ENCODE measurements at places on chromosomes 2 and 18.

DNA sequence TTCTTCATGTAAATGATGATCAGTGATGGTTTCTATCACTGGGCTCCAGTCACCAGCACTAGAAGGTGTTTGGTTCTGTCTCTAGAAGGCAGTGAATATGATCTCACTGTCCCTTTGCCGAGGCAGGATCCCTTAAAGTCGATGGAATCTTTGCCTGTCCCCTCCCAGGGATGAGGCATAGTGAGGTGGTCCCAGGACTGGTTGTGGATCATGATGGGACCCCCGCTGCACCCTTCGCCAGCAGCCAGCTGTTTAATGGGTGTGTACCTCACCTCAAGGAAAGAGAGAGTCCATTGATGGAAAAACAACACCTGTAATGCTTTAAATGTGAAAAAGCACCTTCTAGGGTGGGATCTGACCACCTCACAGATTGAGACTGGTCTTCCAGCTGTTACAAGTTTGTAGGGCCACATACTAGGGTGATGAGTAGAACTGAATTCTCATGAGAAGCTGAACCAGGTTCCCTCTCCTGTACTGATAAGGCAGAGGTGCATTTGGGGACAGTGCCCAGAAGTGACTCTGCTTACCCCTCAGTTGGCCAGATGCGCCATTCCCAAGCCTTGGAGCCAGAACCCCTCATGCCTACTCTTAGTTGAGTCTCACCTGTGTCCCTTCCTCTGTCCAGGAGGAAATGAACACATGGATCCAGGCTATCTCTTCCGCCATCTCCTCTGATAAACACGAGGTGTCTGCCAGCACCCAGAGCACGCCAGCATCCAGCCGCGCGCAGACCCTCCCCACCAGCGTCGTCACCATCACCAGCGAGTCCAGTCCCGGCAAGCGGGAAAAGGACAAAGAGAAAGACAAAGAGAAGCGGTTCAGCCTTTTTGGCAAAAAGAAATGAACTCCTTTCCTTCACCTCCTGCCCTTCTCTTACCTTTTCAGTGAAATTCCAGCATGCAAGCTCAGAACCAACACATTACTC is 55.5 kb upstream of the EML6 start:
- DNase-seq: no peak

DNA sequence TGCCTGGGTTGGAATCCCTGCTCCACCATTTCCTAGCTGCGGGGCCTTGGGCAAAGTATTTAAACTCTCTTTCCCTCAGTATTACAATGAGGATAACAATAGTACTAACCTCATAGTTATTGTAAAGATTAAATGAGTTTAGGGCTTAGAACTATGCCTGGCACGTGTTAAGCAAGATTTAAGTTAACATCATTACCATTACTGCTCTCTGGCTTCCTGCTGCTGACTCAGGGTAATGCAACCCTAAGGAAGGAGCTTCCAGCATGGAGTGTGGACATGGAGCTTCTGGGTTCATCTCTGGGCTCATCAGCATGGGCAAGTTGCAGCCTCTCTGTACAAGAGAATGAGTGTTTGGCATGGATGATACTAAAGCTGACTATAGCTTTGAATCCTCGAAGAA is 374.2 kb upstream of the MAP2 start:
- no peak for DNase-seq

- no peak for DNase-seq
These were observed 121.0 kb upstream of the SLC39A10 start for GRCh38 chr2:195535911-195536522.

GRCh38 chr2:212428681-212429478 is 109.7 kb downstream of the ERBB4 start:
- no peak for DNase-seq

- peak; percentile 78 for DNase-seq
These were observed 27.4 kb upstream of the SPR start for GRCh38 chr2:72859831-72860262.

- DNase-seq: no peak
These were observed 14.5 kb upstream of the SULT1C4 start for GRCh38 chr2:108363024-108363907.

GRCh38 chr2:241314226-241315092 is 1.0 kb downstream of the HDLBP start:
- no peak for DNase-seq

DNA sequence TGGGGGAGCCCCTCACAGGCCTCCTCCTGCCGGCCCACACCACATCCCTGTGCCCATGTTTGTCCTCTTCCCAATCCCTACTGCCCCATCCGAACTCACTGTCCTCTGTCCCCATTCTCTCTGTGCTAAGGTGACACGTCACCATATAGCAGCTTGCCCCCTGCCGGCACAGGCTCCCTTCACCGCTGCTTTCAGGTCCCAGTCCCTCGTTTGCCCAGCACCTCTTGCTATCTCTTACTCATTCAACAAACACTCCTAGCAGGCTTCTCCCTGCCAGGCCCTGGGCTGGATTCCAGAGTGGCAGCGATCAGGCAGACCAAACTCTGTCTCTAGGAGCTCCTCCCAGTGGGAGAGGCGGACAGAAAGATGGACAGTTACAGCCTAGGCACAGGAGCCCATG is 74.3 kb downstream of the TFCP2L1 start:
- DNase-seq: no peak

DNA sequence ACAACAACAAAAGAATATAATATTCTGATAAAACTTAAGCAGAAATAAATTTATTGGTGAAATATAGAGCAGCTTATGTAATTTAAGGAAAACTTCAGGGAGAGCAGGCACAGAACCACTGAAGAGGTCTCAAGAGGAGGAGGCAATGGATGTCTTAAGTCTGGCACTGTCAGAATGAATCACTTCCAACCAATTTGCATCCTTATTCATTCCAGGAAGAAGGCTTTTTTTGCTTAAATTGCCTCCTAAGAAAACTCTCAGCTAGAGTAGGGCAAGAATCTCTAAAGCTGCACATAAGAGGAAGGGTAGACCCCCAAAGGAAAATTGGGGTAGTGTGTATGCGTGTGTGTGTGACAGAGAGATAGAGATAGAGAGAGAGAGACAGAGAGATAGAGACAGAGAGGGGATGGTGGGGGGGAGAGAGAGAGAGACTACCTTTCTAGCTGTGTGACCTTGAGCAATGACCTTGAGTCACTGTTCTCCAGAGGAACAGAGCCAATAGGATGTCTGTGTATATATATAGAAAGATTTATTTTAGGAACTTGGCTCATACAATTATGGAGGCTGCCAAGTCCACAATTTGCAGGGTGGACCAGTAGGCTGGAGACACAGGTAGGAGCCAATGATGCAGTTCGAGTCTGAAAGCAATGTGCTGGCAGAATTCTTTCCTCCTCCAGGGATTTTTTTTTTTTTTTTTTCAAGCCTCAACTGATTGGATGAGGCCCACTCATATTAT is 96.4 kb upstream of the LINC00305 start:
- DNase-seq: no peak

GRCh38 chr2:11833601-11834000 is 87.2 kb downstream of the LPIN1 start:
- DNase-seq: no peak

DNA sequence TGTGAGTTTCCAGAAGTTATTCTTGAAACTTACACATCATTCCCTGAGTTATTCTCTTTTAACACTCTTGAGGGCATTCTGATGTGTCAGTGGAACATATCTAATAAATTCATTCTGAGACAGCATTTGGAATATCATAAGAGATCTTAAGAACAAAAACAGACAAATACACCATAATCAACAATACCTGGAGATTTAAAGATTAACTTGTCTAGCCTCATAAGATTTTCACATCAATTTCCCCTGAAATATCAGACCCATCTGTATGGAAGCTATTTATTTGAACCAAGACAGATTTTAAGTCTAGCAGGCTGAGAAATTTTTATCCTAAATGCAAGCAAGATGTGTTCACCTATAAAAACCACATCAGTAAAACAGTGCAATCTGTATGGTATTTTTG is 181.6 kb downstream of the NYAP2 start:
- DNase-seq: no peak

- DNase-seq: no peak
These were observed 27.9 kb downstream of the REV1 start for GRCh38 chr2:99461828-99462483.

DNA sequence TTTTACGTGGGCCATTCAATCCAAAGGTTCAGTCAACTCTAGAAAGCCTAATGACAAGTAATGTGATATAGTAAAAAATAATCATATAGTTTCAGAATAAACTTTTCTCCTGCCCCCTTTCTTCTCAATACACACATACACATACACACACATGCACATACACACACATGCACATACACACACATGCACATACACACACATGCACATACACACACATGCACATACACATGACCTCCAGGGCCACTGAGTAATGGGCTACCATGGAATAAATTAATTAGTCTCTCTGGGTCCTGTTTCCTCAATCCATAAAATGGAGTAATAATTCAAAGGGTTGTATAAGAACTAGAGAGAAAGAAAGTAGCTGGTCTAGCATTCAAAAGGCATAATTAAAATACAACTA is 5.4 kb upstream of the TRIB2 start:
- DNase-seq: no peak

DNA sequence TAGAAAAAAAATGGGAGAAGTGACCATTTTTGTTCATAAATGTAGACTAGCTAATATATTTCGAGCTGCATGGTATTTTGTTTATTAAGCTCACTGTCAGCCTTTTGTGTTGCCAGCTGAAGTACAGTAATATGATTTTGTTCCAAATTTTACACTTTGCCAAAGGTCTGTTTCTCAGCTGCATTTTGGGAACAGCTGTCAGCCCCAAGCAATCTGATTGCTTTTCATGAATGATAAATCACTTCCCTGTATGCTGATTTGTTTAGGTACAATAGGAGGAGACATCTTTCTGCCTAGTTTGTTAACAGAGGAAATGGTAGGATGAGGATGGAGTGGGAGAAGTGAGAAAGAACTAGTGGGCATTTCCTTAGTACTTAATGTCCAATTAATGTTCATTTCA is 79.3 kb downstream of the NABP1 start:
- no peak for DNase-seq

DNA sequence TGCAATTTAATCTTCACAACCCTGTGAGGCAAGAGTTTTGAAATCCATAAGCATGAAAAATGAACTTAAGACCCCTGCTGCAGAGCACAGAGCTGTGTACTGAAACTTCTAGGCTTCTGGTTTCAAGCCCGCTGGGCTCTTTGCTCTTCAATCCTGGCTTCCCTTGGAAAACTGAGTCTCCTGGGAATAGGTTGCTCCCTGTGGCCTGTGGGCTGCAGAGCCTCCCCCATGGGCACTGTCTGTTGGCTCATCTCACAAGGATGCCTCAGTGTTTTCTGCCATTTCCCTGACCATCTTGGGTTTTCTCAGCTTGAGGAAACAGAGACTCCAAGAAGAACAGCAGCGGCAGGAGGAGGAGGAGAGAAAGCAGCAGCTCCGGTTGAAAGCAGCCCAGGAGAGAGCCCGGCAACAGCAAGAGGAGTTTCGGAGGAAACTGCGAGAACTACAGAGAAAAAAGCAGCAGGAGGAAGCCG is 44.5 kb downstream of the SUMO1 start:
- no peak for DNase-seq

GRCh38 chr2:68135448-68136320 is 22.0 kb upstream of the PNO1 start:
- no peak for DNase-seq

- DNase-seq: no peak
These were observed 40.4 kb upstream of the NFU1 start for GRCh38 chr2:69477627-69478026.

GRCh38 chr2:62375113-62375420 is 130.9 kb downstream of the TMEM17 start:
- DNase-seq: no peak

DNA sequence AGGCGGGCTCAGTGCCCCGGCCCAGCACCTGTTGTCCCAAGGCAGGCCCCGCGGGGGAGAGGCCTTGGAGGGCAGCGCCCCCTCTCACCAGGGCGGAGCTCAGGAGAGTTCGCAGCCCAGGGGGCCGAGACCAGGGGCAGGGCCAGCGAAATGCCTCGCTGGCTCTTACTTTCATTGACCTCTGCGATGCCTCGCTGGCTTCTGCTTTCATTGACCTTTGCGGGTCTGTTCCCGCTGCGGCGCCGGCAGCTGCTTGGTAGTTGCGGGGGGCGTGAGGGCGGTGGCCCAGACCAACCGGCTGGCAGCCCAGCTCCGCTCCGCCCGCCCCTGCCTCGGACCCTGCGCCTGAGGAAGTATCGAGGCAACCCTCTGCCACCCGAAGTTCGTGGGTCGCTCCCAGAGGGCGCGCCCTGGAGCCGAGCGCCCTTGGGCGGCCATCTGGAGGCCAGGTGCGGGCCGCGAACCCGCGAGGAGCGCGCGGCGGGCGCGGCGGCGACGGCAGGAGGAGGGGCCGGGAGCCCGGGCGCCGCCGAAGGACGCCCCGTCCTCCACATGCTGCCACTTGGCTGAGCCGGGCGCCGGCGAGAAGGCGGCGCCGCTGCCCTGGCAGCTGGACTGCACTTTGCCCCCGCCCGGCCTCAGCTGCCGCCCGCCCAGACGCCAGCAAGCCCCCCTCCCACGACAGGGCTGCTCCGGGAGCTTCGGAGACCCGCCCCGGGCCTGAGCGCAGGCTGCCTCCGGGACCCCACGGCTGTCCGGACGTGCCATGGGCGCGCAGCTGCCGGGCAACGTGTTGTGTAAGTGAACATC is 118.0 kb upstream of the MSTN start:
- DNase-seq: peak; percentile 59

GRCh38 chr2:135162377-135162776 is 110.3 kb downstream of the RAB3GAP1 start:
- no peak for DNase-seq

DNA sequence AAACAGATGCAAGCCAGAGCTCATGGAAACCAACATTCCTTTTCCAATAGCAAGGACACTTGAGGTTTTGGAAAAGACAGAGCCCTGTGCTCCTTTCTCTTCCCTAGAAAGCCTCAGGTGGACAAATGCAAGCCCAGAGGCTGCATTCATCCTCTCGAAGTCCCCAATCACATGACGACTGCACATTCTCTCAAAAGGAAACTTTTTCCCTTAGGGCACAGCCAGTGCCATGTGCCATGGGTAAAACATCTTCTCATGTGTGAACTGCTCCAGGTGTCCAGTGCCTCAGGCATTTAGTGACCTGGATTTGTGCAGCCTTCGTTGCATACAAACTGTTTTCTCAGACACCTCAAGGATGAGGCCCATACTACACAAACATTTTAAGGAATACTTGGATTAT is 140.7 kb downstream of the LAMA1 start:
- no peak for DNase-seq

GRCh38 chr2:8502316-8502715 is 179.5 kb upstream of the ID2 start:
- no peak for DNase-seq

DNA sequence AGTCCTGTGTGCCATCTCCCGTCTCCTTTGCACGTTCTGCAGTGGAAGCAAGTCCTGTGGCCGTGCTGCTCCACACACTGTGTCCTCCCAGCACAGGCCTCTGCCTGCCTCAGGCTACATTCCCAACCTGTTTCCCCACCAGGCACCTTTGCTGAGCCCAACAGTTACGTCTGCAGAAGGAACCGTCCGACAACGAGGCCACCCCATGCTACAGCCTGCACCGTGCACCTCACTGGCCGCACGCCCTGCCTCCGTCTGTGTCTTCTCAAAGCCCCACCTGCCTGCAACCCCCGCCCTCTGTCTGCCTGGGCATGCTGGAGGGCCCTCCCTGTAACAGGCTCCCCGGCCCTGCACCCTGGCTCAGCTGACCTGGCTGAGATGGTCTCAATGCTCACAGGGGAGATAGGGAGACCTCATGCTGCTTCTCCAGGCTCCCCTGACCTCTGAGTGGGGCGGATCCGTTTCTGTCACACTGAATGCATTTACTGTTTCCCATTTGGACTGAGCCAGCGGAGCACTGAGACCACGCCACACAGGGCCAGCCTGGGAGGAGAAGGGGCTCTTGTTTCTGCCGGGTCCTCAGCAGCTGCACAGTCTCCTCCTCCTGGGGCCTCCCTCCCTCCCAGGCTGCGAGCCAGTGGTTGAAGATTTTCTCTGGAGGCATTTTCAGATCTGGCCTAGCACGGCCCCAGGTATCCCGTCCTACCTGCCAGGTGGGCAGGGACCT is 109.1 kb upstream of the OTOS start:
- no peak for DNase-seq

Measured in NCI-H510A treated with DMSO at 0.1 percent for 48 hours (cell line).